Right forelimb (tissue), 1 donor: ENCODE measurements at places on chromosomes 4 and X.

- no peak for DNase-seq
These were observed 85.8 kb downstream of the DCLK2 start for GRCh38 chr4:150164055-150164454.

- no peak for DNase-seq
These were observed 90.9 kb downstream of the EGF start for GRCh38 chr4:110003401-110004187.

GRCh38 chr4:18689308-18690115 is 668.0 kb upstream of the LCORL start:
- peak; percentile 81 for DNase-seq

DNA sequence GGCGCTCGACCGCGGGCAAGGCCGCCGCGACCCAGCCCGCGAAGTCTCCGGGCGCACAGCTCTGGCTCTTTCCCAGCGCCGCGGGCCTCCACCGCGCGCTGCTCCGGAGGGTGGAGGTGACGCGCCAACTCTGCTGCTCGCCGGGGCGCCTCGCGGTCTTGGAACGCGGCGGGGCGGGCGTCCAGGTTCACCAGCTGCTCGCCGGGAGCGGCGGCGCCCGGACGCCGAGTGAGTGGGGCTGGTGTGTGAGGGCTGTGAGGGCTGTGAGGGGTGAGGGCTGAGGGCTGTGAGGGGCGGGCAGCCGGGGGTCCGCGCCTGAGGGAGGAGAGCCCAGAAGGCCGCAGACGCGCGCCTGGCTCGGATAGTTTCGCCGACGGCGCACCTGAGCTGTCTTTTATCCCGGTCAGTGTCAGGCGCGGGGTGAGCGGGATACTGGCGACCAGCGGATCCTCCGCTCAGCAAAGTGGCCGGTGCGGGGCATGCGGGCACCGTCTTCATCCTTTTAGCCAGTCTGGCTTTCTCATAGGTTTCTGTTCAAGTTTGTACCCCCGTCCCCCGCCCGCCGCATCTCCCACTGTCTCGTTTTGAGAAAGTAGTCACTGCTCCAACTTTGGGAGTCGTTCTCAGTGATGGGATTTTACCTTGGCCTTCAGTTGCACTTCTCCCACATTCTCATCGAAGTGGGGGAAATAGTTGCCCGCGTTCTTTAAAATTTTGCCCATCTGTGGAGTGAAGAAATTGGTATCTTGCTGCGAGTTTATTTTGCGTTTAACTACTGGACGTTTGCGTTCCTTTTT is 586 bp downstream of the HERC5 start:
- peak; percentile 65 for DNase-seq

DNA sequence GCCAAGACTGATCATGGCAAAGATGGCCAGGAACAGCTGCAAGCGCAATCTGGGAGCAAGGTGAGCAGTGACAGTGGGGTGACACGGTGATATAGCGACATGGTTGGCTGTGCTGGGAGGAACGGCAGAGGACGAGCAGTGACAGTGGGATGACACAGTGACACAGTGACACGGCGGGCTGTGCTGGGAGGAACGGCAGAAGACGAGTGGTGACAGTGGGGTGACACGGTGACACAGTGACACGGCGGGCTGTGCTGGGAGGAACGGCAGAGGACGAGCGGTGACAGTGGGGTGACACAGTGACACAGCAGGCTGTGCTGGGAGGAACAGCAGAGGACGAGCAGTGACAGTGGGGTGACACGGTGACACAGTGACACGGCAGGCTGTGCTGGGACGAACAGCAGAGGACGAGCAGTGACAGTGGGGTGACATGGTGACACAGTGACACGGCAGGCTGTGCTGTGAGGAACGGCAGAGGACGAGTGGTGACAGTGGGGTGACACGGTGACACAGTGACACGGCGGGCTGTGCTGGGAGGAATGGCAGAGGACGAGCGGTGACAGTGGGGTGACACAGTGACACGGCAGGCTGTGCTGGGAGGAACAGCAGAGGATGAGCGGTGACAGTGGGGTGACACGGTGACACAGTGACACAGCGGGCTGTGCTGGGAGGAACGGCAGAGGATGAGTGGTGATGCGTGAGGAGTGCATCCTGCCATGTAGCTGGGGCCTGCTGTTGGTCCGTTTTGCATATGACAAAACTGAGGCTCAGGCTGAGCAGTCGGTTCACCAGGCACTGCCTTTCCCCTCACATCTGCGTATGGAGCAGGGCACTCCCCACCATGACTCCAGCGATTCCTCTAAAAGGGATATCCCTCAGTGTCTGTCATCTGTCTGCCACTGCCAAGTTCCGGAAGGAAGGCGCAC is 36.0 kb upstream of the MXD4 start:
- no peak for DNase-seq

GRCh38 chr4:114041117-114041475 is 61.6 kb upstream of the ARSJ start:
- no peak for DNase-seq

DNA sequence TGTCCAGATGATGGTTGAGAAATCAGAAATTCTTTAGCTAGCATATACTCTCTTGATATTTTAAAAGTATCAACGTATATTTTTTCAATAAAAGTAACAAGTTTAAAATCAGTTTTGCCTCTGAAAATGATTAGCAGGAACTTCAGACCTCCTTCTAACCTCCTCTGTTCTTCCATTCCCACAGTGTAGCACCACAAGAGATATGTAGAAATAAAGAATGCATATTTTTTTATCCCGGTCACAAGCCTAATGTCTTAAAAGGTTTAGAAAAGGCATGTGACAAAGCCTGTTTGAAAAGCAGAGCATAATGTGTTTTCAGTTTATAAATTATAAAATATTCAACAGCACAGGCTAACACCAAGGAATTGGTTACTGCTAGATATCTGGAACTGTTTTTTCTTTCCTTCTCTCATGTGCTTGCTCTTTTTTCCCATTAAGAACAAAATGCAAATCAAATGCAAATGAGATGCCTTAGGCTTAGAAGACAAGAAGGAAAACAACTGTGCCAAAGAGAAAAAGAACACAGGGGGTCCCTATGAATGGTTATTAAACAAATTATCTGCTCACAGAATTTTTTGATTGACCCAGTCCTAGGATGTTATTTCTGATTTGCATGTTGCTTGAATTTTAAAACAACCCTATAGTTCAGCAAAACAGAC is 351.7 kb upstream of the FAM241A start:
- DNase-seq, result no peak

DNA sequence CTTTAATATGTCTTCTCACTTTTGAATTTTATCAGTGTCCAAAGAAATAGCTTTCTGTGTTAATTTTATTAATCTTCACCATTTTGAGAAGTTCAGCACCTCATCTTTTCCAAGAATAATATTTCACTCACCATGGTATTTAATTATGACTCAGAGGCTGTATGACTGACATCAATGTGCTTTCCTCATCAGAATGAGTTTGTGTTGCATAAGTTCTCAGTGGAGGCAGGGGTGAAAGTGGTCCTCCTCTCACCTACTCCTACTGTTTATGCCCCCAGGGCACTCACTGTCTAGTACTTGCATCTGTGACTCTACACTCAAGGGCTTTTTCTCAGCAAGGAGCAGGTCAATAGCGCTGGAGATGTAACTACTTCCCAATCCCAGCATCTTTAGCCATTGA is 905.3 kb upstream of the INTU start:
- DNase-seq, result no peak

- no peak for DNase-seq
These were observed 2.7 kb upstream of the ACOT9 start for GRCh38 chrX:23745786-23746185.

DNA sequence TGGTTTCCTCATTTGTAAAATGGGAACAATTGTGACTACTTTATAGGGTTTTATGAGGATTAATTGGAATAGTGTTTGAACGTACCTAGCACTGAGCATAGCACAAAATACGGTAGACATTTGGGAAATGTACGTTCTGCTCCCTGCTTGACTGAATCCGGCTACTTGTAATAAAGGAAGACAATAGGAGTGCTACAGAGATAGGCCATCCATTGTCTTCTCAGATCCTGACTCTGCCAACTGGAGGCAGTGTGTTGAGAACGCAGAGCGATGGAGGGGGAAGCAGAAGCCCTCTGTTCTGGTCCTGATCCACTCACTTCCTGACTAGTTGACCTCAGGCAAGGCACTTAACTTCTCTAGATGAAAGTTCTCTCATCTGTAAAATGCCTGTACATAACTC is 26.4 kb downstream of the ENPP6 start:
- DNase-seq, result no peak

GRCh38 chrX:123961268-123962005 is at the start of gene STAG2:
Gene STAG2, plus strand, starts transcription at chrX:123961706. Its CDS starts 60,922 bp downstream, at chrX:124022628.
- peak; percentile 90 for DNase-seq

- no peak for DNase-seq
These were observed 26.9 kb upstream of the GJB1 start for GRCh38 chrX:71195964-71196649.

DNA sequence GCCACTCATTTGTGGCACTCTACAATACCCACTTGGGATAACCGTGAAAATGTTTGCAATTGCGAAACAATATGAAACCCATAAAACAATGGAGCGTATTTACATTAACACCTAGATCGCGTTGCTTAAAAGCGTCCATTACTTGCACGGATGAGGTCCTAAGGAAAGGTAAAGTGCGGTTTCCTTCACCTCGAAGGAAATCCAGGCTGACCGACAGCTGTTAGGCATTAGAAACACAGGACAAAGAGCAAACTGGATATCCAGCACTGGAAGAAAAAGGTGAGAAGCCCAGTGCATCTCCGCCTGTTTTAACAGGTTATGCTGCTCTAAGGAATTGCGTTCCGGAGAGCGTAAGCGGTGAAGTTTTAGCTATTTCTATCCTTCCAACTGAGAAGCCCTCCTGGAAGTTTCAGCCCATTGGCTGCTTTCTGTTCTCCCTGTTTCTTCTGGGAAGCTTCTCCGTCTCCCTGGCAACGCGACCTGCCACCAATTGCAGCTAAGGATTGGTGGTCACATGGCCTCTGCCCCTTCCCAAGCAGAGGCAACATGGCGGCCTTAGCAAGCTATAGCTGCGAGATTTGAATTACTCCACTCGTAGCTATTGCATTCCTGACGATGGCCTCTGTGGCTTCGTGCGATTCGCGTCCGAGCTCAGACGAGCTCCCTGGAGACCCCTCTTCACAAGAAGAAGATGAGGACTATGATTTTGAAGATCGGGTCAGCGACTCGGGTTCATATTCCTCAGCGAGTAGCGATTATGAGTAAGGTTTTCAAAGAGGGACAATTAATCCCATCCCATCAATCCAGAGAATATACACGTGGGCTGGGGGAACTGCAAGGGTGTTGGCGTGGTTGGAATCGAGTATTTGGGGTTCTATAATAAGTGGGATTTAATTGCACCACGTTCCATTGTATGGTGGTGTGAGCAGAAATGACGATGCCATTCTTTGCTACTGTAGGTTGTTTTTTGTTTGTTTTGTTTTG is at the start of gene INTU:
INTU (plus strand) TSS at position 538 of the 984 bp plus-strand sequence; CDS start at position 616, 78 bp downstream.
- peak; percentile 92 for DNase-seq

GRCh38 chrX:53471346-53471745 is 37.2 kb upstream of the HSD17B10 start:
- DNase-seq, result no peak

GRCh38 chr4:118752551-118752950 is 67.4 kb downstream of the METTL14 start:
- no peak for DNase-seq

DNA sequence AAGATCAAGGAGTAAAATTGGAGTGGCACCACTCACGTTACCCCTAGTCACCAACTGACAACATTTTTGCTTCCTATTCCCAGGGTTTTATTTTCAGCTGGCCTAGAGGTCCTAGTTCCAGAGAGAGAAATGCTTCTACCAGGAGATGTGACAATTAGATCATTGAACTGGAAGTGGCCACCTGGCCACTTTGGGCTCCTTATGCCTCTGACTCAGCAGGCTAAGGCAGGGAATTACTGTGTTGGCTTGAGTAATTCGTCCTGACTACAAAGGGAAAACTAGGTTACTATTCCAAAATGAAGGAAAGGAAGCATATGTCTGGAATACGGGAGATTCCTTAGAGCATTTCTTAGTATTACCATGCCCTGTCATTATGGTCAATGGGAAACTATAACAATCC is 831.6 kb upstream of the NDST4 start:
- DNase-seq, result no peak

DNA sequence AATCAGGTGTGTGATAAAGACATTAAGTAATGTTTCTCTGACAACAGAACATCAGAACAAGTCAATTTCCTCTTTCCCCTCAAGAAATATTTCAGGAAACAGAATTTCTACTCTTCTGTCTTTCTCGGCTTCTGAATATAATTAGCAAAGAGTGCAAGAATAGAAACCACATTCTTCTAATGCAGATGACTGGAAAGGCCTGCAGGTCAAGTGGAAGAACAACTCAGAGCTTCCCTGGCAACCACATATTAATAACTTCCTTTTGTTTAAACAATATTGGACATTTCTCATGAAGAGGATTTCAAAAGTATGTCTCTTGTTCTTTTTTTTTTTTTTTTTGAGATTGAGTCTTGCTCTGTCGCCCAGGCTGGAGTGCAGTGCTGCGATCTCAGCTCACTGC is 225.5 kb downstream of the PARM1 start:
- DNase-seq, result no peak

- DNase-seq, result peak; percentile 53
These were observed 28.8 kb upstream of the SOWAHD start for GRCh38 chrX:119729408-119730201.

DNA sequence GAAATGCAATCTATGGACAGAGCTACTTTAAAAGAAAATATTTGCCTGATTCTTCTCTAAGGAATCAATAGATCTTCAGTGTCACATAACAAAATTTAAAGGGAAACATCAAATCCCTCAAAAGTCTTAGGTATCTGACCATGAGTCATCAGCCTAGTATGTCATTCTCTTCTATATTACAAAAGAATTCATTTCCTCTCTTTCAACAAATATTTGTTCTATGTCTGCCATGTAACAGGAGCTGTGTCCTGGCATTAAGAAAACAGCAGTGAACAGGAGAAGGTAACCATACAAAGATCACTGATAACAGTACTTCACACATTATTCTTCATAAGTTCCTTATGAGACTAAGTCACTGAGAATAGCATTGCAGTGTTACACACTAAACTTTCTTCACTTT is 243.6 kb upstream of the DKK2 start:
- no peak for DNase-seq

DNA sequence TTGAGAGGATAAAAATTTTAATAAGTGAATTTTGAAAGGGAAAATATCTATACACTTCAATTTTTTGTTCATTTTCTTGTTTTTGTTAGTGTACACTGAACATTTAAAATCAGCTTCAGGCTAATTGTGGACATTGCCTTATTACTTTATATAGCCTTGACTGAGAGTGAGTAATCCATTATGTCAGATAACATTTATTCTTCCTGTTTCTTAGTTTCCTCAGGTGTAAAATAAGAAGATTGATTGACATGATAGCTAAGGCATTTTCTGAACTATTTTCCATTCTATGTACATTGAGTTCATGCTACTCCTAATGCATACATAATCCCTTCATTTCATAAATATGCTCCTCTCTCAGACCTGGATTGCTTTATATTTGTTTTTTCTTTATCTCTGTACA is 607.3 kb upstream of the AADAT start:
- no peak for DNase-seq

DNA sequence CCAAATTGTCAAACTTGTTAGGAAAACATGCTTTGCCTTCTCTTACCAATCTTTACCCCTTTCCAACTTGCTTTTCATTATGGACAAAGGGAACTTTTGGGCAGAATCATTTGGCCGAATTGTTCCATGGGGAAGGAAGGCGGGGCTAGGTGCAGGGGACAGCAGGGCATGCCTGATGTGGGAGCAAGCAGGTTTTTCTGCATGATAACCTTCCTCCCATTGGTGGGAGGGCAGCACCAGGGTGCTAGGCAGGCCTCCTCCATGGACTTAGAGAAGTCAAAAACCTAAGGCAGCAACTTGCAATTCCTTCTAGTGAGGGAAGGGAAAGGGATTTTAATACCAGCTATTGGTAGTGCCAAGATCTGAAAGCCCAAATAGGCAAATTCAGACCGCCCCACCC is 260.5 kb downstream of the MAPK10 start:
- DNase-seq, result no peak
